ENCODE measurements at places on chromosomes 7 and 10.

GRCh38 chr7:69615685-69616084 is 17.4 kb downstream of the AUTS2 start:
- DNase-seq: no peak

- DNase-seq: peak; percentile 34
Observed at GRCh38 chr7:41943094-41943577, 240.2 kb upstream of the INHBA start.

DNA sequence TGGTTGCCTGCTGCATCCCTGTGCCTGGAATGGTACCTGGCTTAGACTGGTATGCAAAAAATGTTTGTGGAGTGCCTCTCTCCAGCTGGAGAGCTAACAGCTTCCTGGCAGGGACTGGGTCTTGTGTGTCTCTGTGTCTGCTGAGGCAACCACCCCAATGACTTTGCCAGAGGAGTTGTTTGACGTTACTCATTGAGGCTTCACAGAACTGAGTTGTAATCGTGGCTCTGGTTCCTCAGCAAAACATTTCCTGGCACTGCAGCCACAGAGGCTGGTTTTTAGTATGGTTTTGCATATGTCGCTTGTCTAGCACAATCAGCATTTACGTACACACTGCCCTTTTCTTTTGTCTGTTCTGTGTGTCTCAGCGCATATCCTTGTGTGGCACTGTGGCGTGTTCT is 7.5 kb downstream of the ZNF282 start:
- DNase-seq: no peak

DNA sequence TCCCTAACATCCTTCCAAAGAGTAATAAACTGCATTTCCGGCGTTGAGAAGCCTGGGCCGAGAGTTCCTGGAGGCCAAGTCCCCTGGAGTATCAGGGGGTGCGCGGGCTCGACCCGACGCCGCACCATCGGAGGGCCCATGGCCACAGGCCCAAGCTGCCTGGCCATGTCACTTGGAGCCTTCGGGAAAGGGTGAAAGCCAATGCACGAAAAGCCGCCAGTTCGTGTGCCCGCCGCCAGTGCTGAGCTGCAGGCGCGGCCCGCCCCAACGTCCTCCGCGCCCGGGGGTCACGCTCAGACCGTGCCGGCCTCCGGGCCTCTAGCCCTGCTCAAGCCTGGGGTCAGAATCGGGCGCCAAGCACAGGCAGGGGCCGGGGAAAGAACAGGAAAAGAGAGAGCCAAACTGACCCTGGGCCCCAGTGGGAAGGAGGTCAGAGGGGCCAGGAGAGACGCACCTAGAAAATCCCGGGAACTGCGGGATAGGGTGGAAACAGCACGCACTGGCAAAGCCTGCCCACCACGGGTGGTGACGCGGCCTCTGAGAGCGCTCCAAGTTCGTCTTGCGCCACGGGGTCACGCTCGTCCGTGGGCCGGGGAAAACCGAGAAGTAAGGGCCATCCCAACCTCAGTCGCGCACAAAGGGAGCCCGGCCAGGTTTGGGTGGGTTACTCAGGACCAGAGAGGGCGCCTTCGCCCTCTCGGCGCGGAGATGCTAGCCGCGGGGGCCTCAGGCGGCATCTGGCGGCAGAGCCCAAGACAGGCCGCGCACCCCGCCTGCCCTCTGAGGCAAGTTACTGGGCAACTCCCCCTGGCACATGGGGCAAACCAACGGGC is 4.2 kb upstream of the EBF3 start:
- no peak for DNase-seq

DNA sequence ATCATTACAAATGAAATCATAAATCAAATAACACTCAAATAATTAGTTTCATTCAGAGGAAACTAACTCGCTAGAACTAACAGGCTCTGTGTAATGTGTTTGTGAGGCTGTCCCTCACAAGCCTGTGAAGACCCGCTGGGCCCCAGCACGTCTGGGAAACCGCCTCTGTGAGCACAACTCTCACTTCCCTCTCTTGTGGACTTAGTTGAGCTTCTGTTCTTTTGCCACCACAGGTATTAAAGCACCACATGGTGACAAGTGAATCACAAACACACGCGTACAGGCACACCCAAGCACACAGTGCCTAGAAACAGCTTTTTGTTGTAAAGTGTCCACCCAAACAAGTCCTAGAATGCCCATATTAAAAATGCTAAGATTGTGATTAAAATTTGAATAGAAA is 51.0 kb downstream of the ZNF777 start:
- no peak for DNase-seq

GRCh38 chr10:971150-971542 is 17.1 kb upstream of the GTPBP4 start:
- no peak for DNase-seq

DNA sequence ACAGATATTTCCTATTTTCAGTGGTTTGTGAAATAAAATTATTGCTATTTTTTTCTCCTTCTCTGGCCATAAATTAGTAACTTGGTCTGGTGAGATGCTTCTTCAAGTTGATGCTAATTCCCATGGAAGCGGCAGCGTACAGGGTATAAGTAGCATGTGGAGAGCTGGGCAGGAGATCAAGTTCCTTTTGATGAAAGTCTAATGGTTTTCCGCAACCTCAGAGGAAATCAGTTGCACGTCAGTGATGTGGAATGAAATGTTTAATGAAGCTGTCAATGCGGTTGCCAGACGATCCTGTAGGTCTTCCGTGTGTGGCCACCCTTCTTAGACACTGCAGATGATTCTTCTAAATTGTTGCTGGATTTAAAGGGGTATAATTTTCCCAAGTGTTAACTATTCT is 236.4 kb upstream of the GRM3 start:
- DNase-seq: no peak

- DNase-seq: no peak
Observed at GRCh38 chr7:31175672-31176071, 123.6 kb downstream of the ADCYAP1R1 start.

GRCh38 chr7:113368256-113368655 is 249.9 kb upstream of the SMIM30 start:
- DNase-seq: no peak

DNA sequence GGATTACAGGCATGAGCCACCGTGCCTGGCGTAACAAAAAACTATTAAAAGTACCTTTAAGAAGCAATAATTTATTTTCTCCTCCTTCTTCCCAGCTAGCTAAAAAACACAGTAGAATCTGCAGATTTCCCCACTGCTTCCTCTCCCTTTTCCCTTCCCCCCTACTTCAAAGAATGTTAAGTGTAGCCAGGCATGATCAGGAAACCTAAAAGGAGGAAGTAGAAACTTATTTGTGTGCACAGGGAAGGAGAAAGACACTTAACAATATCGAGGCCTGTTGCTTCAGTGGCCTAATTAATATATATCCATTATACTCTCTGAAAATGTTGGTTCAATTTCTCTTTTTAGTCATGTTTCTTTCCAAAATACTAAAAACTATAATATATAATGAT is 127.7 kb downstream of the NRBF2 start:
- DNase-seq: no peak

DNA sequence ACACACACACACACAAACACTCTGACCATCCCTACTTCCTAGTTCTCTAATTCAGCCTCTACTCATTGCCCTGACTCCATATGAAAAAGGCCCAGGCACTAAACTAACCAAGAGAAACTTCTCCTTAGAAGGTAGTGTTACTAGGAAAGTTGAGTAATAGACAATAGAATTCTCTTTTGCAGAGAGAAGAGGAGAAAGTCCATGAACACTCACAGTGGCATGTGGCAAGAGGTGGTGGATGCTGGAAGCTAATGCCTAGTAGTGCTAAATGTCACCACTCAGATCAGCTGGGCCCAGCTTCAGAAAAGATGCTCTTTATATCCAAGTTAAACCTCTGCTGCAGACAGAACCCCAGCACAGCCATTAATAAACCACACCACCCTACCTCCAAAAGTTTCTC is 58.2 kb downstream of the SORBS1 start:
- no peak for DNase-seq

- no peak for DNase-seq
Observed at GRCh38 chr10:6722616-6723004, 142.5 kb upstream of the PRKCQ start.

DNA sequence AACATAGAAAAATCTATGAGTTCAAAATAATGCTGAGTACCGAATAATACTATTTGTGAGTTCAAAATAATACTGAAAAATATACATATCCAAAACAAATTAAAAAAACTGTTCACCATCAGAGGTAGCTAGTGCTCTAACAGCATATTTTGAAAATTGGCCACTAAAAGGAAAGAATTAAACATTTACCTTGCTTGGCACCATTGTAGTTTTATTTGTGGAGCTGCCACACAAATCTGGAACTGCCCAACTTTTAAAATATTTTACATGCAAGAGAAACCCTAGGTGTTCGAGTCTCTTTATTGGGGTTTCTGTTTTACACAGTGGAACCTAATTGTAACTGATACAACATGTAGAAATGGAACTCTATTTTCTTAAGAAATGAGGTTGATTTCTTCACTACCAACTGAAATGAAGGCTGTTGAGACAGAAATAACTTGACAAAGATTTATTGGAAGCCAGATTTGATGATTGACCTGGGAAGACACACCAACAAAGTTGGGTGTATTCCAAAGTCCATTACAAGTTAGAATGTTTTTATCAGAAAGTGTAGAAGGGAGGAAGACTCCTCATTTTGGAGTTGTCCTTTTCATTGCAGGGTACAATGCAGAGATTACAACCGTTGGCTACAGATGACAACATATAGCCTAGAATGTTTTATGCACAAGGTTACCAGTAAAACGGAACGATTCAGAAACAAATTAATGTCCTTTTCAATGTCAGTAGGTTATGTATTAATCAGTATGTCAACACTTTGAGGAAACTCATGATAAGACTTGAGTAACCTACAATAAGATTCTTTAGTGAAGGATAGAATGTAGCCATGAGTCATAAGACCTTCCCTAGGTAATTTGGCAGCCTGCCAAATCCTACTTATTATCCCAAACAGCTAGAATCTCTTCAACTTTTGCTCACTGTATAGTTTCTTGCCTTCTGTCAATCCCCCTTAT is 73.8 kb upstream of the PAPSS2 start:
- DNase-seq: no peak

- no peak for DNase-seq
Observed at GRCh38 chr7:94595717-94596116, 60.2 kb downstream of the SGCE start.

- peak; percentile 32 for DNase-seq
Observed at GRCh38 chr10:76632767-76633051, 1004.9 kb downstream of the KCNMA1 start.

- DNase-seq: no peak
Observed at GRCh38 chr10:35762311-35763030, 120.4 kb upstream of the FZD8 start.

DNA sequence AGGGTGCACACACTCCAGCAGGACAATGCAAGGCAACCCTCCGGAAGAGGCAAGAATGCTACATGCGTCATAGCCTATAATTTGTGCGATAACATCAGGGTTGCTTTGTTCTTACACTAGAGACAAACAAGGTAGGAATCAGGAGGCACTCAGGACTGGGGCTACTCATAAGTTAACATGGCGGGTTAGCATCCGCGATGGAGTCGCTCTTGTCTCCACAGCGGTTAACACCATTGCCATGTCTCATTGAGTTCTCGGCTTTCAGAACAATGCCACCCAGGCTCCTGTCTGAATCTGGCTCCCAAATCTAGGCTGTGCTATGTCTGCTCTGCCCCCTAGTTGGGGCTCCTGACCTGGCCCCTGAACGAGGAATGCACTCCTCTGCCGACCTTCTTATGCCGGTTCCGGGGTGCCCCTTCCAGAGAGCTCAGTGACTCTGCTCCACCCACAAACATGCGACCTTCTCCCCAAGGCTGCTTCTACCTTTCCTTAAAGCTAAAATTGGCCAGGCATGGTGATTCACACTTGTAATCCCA is 24.9 kb upstream of the SLF2 start:
- no peak for DNase-seq

GRCh38 chr10:86659721-86660453 is 5.5 kb downstream of the OPN4 start:
- DNase-seq: no peak

DNA sequence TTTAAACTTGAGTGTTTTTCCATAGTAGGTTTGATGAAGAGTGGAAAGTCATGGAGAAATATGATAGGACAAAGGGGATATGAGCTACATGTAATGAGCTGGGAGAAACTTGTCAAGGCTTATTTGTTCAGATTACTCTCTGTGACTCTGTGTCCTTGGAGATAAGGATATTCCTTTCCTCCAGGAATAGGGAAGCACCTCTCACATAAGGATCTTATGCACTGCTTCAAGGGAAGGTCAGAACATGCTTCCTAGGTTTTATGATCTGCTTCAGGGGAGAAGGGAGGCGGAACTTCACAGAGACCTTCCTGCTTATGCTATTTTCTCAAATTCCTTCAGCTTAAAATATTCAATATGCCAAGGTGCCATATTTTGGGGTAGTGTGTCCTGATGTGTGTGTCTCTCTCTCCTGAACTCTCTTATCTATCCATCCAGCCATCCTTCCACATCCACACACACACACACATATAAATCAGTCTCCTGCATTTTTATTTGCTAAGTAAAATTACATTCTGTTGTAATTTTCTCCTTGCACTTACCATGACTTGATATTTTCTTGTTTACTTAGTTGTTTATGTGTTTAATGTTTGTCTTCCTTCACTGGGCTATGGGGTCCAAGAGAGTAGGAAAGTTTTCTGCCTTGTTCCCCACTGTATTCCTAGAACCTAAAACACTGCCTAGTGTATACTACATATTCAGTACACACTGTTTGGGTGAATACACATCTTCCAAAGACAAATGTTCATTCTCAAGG is 26.4 kb downstream of the ARL4A start:
- no peak for DNase-seq

GRCh38 chr10:80660736-80661135 is 123.0 kb downstream of the SH2D4B start:
- DNase-seq: no peak

DNA sequence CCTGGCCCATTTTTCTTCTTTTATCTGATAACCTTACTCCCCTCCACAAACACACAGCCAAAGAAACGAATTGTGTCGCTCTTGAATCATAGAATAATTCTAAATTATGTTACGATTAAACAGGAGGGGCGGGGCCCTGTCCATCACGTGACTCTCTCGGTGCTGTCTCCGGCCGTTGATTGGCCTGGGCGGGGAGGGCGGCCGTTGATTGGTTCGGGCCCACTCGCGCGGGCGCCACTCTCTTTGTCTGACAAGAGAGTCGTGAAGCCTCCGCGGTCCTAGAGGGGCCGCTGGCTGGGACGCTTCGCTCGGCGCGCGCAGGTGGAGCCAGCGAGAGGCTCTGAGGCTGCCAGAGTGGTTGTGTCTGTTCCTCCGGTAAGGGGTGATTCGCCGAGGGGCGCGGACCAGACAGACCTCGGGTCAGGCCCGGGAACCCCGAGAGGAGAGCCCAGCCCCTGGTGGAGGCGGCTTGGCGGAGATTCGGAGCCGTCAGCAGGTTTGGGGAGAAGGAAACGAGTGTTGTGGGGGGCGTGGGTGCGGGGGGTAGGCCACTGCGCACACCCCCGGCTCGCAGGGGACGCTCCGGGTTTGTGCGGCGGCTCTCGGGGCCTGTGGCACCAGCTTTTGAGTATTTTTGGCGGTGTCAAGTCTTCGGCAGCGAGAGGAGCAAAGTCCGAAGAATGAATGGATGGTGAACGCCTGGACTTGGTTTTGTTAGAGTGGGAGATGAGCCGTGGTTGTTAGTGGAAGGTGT is at the start of gene ZNF789:
TSS of gene ZNF789 (plus strand) at position 330 of the 754 bp plus-strand sequence. CDS start 3,567 bp downstream, outside the sequence.
- DNase-seq: peak; percentile 89

- no peak for DNase-seq
Observed at GRCh38 chr7:103929901-103930311, 59.6 kb downstream of the RELN start.

- no peak for DNase-seq
Observed at GRCh38 chr7:20474249-20474648, 141.2 kb upstream of the ABCB5 start.
